Pancreas (tissue), 10 donors: ENCODE measurements at places on chromosomes 7 and 10. TPM values are rescaled to one million over a fixed set of nuclear protein-coding genes. Genes with fewer than 3 reads are reported as not detected.

Gene HOXA4
- 2.4 TPM for polyA plus RNA-seq

Gene GNG11
- polyA plus RNA-seq, result 12.1 TPM

Gene MRLN
- polyA plus RNA-seq, result 30.5 TPM

Gene LIPF
- polyA plus RNA-seq, result not detected

DNA sequence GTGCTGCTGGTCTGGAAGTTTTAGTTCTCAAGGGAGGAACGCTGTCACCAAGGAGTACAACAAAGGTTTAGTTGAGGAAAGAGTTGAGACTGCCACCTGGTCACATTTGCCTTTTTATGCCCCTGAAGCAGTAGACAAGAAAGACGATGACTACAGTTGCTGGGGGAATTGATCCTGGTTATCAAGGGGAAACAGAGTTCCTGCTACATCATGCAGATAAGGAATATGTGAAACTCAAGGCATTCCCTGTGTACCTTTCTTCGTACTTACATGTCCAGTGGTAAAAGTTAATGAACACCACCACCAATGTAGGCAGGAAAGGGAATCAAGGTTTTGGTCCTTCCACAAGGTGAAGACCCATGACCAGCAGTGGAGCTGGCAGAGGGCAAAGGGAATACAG lies 31.8 kb downstream of the SLC35B4 start:
- no peak for DNase-seq

- no peak for DNase-seq
These were observed 428.2 kb downstream of the PARD3 start for GRCh38 chr10:34386921-34387320.

- DNase-seq, result no peak
These were observed 38.2 kb downstream of the MKLN1 start for GRCh38 chr7:131365838-131366237.

- DNase-seq, result no peak
These were observed 6.0 kb upstream of the SMNDC1 start for GRCh38 chr10:110310741-110311140.

DNA sequence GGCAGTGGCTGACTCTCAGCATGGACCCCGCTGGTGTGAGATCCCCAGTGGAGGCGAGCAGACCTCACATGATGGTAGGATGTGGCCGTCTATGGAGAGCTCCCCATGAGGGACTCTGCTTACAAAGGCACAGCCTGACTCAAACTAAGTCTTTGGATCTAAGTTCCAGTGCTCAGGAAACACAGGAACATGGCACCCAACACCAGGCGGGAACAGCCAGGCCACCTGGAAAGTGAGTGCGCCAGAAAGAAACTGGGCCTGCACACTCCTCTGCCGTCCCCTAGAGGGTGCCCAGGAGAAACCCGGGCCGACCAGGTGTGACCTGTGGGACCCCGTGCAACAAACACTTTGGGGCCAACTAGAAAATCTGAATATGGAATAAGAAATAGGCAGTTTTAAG lies 10.0 kb downstream of the PITRM1 start:
- no peak for DNase-seq
